ENCODE measurements at places on chromosomes 16 and 17.

- no peak for DNase-seq
These were observed 24.2 kb downstream of the CACNA1G start for GRCh38 chr17:50584749-50585148.

DNA sequence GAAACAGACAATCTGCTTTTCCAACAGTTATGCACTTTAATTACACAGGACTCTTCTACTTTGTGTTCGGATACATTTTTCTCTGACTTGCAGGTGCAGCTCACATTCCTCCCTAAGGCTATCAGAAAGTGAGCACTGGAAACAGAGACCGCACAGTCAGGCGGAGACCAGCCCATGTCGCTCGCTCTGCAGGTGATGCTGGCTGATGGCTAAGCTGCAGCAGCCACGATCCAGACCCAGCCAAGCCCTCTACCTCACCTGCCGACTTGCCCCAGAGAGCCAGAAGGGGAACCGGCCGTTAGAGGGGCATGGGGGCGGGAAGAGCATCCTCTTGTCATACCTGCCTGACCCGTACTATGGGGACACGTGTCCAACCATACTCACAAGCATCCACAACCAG, 33.8 kb downstream of the MAP1LC3B start:
- no peak for DNase-seq

DNA sequence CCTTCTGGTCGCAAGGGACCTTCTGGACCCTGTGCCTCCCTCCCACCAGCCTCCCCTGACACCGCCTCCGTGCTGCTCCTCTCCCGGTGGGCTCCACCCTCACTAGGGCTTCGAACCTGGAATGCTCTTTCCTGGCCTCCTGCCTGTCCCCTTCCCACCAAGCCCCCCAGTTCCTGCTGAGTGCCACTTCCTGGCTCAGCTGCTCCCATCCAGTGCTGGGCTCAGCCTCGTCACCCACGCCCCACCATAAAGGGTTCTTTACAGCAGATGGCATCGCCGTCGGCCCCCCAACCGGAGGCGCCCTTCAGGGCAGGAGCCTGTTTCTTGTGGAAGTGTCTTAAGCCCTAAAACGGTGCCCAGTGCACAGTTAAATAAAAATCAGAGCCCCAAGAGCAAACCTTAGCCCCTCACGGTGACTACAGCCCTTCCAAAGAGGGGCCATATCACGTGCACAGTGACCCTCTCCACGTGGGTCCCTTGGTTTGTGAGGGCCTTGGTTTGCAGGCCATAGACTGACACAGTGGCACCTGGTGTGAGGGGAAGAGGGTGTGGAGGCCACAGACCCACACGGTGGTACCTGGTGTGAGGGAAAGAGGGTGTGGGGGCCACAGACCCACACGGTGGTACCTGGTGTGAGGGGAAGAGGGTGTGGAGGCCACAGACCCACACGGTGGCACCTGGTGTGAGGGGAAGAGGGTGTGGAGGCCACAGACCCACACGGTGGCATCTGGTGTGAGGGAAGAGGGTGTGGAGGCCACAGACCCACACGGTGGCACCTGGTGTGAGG, 111.4 kb downstream of the METRNL start:
- DNase-seq, result no peak

- DNase-seq, result peak; percentile 73
These were observed 11.3 kb downstream of the PRSS22 start for GRCh38 chr16:2846511-2847310.

- no peak for DNase-seq
These were observed 22.9 kb downstream of the CDK12 start for GRCh38 chr17:39484178-39484577.

GRCh38 chr16:84847564-84848355, 28.0 kb downstream of the CRISPLD2 start:
- no peak for DNase-seq

- DNase-seq, result peak; percentile 67
These were observed 1.4 kb downstream of the EIF5A start for GRCh38 chr17:7308625-7309433.

GRCh38 chr17:13544292-13544691, 57.4 kb downstream of the HS3ST3A1 start:
- peak; percentile 71 for DNase-seq

DNA sequence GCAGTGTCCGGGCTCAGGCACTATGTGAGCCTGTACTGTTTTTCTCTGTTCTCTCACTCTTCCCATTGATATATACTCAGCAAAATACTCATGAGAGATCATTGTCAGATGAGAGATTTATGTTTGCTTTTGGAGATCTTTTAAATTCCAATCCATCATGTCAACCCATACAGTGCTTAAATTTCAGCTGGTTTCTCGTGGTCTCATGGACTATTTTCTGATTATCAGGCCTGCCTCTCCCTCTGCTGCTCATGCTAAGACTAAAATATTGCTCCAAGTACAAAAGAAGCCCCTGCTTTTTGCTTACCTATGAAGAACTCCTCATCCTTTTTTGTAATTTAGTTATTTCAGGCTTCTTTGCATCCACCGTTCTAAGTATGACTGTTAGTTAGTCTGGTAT, 547.2 kb downstream of the KCNJ2 start:
- DNase-seq, result no peak

GRCh38 chr17:81837641-81838040, 2.8 kb upstream of the PPP1R27 start:
- no peak for DNase-seq

DNA sequence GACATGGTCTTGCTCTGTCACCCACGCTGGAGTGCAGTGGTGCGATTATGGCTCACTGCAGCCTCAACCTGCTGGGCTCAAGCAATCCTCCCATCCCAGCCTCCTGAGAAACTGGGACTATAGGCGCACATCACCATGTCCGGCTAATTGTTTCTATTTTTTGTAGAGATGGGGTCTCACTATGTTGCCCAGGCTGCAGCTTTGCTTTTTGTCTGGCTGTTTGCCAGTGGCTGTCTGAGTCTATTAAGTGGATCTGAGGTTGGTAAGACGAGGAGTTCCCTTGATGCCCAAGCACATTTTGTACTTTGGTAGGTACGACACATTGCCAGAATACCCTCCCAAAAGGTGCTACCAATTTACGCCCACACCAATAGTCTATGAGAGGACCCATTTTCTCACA, 5.1 kb downstream of the TBX21 start:
- no peak for DNase-seq

- DNase-seq, result no peak
These were observed 4.0 kb upstream of the APOH start for GRCh38 chr17:66233023-66233753.
